Stimulated activated CD8-positive, alpha-beta memory T cell treated with anti-CD3 and anti-CD28 coated beads, Interleukin-4, amount 100 ng/mL, for 48 hours (primary cell): ENCODE measurements at places on chromosomes 12 and 14.

GRCh38 chr14:36014236-36014635, 162.3 kb downstream of the PTCSC3 start:
- no peak for DNase-seq

- no peak for DNase-seq
Measured at GRCh38 chr12:55925870-55926737, 1.6 kb downstream of the PYM1 start.

- no peak for DNase-seq
Measured at GRCh38 chr14:68623826-68624225, 169.0 kb downstream of the ZFP36L1 start.

GRCh38 chr12:6341417-6342139, at the start of gene TNFRSF1A:
TSS of gene TNFRSF1A (minus strand) at chr12:6342076. CDS start at chr12:6341814, 262 bp downstream.
- DNase-seq: peak; percentile 64

DNA sequence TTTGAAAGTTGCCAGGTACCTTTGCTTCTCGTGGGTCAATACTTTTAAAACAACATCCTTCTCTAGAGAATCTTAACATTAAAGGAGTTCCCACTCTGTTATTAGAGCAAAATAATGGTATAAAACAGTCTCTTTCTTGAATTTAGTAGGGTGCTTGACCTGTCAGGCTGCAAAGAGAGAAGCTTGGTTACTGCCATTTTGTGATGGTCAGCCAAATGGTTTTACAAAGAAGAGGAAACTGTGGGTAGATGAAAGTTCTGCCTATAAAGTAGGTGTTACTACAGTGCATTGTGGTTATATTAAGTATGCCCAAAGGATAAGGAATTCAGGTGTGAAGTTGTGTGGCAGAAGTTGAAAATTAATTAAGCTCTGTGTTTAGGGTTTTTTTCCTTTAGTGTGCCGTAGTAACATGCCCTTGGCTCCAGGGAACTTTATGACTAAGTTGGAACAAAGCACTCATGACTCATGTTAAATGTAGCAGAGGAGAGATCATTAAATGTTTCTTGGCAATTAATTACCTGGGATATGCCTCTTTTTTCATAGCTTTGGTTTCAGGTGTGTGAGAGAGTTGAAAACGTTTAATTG, 354.0 kb upstream of the KITLG start:
- DNase-seq: no peak

DNA sequence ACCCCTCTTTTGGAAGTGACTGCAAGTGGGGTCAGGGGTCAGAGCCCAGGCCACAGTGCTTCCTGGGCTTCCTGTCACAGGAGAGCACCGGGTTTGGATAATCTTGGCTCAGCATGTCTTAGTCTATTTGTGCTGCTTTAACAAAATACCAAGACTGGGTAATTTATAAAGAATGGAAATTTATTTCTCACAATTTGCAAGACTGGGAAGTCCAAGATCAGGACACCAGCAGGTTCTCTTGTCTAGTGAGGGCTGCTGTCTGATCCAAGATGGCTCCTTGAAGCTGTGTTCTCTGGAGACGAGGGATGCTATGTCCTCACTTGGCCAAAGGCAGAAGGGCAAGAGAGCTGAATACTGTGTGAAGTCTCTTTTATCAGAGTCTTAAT, 74.1 kb downstream of the RIN3 start:
- no peak for DNase-seq

DNA sequence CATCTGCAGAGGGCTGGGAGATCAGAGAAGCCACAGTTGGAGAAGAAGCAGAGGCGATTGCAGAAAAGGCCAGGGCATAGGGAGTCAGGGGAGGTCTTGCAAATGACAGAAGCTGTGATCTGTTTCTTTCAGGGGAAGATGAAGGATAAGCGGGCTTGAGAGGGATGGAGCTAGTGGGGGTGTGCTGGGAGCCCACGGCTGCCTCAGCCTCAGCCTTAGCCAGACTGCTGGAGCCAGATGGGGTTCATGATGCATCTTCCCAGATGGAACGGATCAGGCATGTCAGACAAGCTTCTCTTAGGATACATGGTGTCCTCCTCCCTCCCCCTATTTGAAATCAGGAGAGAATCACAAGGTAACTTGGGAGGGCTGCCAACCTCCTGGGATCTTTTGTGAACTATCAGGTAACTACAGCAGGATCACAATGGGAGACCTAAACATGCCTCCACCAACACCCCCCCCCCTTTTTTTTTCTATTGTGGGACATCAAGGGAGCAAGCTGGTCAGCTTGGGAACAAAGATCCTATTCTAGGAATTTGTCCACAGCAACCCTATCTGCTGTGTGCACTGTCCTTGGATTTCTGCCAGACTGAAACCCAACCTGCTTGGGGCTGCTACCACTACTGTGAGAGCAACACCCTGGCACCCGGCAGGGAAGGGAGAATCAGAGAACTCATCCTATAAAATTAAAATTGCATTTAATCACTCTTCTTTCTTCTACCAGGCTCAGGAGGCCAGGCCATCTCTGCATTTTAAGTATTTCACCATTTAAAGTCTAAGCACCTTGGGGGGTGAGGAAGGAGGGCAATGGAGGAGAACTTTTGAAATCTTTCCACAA, 10.7 kb upstream of the ATP2A2 start:
- no peak for DNase-seq

- peak; percentile 90 for DNase-seq
Measured at GRCh38 chr14:91317381-91318308, 73.1 kb upstream of the GPR68 start.

- DNase-seq: no peak
Measured at GRCh38 chr12:72304751-72305150, 32.6 kb downstream of the TRHDE start.

- no peak for DNase-seq
Measured at GRCh38 chr12:42790761-42791151, 201.2 kb upstream of the PRICKLE1 start.

DNA sequence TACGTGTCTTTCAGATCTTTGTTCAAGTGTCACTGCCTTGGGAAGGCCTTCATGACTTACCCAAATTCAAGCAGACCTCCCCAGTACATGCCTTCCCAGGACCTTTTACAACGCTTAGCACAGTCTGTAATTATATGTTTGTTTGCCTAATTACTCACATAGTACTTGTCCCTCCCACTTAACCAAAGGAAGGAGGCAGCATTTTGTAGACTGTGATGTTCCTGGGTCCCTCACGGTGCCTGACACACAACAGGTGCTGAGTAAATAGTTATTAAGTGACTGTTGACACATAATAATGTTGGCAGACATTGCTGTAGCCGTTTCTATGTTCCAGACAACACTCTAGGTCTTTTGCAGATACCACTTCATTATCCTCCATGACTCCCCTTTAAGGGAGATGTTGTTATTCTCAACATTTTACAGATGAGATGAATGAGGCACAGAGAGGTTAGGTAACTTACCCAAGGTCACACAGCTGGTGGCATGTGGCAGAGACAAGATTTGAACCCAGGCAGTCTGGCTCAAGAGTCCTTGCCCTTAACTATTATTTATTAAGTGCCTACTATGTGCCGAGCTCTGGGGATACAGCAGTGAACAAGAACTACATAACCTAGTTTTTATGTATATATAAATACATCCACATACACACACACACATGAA, 130.7 kb downstream of the PHETA1 start:
- no peak for DNase-seq

DNA sequence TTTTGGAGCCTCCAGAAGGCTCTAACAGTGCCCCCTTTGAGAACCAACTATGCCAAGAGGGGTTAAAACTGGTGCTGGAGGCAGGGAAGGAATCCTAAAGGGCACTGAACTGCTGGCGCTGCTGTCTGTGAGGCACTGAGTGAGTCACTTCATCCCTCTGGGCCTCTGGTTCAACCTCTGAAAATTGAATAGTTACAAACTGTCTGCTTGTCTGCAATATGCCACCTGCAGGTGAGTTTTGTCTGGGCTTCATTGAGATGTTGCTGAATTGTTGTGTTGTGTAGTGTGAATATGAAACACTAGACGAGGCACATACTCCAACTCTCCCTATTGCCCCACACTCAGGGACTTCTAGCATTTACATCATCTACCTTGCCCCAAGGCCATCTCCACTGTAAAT, 68.0 kb downstream of the GRIN2B start:
- DNase-seq: no peak
